Tongue (tissue), 3 donors: ENCODE measurements at places on chromosomes 7 and 10.

DNA sequence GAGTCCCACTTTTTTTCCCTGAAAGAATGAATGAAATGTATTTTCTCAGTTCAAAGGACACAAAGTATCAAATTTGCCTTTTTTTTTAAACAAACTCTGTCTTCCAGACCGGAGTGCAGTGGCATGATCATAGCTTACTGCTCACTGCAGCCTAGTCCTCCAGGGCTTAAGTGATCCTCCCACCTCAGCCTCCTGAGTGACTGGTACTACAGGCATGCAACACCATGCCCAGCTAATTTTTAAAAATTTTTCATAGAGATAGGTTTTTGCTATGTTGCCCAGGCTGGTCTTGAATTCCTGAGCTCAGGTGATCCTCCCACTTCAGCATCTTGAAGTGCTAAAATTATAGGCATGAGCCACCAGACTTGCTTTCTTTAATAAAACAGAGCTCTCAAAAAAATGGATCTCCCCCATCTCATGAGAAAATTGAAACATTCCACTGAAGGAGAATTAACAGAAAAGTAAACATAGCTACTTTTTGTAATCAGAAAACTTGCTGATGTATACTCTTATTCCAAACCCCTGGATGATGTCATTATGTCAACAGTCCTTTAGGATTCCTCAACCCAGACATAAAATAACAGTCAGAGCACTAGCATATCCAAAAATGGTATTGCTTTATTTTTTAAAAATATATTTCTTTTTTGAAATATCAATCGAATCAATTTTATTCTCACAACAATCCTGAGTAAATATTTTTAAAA is 12.3 kb upstream of the TRDMT1 start:
- no peak for DNase-seq

DNA sequence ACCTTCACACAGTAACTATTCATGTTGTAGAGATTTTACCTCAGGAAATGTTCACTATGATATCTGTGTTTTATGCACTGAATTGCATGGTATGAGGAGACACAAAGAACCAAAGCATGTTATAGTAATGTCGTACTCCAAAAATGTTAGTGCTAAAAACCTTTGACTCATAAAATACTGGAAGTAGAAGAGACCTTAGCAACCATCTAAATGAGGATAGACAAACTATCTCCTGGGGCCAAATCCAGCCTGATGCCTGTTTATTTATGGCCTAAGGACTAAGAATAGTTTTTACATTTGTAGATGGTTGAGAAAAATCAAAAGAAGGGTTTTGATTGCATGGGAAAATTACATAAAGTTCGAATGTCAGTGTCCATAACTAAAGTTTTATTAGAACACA is 535.1 kb downstream of the INHBA start:
- DNase-seq = no peak

- no peak for DNase-seq
These were observed 481.8 kb downstream of the TFEC start for GRCh38 chr7:115548756-115549155.

GRCh38 chr7:137717811-137718271 is 128.9 kb downstream of the DGKI start:
- DNase-seq = no peak

DNA sequence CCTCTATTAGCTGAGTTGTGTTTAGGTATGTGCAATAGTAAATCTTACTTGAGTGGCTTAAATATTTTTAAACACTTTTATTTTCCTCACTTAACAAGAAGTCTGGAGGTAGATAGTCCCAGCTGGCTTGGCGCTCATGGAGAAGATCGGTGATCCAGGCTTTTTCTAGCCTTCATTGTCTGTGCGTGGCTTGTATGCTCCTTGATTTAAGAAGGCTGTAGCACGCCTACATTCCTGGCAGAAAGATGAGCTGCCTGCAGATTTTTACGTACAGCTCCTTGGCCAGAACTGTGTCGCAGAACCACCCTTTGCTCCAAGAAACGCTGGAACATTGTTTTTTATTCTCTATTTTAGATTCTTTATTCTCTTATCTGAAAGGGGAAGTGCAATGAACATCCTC is 284.1 kb downstream of the KIF20B start:
- DNase-seq = no peak

DNA sequence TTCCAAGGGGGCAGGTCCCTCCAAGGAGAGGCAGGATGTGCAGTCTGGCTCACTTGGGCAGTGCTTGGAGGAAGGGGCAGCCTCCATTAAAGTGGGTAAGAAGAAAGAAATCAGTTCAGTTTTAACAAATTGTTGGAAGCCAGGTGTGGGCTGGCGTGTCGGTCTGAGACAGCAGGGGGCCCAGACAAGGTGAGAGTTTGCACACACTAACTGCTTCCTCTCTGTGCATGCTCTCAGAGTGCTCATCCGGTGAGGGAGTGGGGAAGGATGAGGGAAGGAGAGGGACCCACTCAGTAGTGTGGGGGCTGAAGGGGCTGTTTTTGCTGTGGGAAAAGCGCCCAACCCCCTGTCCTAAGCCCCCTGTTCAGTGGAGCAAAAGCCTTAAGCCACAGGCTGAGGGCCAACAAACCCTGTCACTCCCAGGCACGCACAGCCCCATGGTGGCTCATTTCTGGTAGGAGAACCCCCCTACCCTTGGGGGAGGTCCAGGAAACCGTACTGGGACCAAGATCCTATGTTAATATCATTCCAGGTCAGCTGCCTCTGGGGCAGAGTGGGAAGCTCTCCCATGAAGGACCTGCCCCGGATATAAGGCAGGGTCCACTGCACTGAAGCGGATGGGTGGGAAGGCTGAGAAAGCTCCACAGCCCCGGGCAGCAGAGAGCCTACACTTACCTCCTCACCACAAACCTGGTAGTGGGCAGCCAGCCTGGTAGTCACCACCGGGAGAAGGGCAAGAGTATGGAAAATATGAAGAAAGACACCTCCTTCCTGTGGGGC is 5.1 kb upstream of the PCBD1 start:
- no peak for DNase-seq

DNA sequence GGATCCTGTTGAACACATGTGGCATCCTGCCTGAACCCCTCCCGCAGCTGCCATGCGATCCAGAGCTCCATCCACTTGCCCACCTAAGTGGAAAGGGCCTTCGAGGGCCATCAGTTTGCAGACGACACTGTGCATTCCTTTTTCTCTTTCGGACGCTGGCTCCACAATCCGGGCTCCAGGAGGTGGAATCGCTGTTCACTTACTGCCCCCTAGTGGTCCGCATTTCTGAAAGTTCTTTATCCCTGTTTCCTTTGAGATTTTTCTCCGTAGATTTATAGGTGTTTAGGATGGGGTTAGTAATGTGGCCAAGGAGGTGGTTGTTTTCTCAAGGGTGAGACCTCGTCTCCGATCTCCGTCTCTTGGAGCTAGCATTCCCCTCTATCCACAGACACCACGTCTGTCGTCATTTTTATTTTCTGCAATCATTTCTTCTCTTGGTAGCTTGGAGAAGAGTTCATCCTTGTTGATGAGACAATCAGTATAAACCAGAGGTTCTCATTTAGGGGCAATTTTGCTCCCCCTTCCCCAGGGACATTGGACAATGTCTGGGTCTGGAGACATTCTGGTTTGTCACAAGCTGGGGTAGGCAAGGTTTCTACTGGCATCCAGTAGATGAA is 204.6 kb downstream of the ARHGAP21 start:
- peak; percentile 89 for DNase-seq

DNA sequence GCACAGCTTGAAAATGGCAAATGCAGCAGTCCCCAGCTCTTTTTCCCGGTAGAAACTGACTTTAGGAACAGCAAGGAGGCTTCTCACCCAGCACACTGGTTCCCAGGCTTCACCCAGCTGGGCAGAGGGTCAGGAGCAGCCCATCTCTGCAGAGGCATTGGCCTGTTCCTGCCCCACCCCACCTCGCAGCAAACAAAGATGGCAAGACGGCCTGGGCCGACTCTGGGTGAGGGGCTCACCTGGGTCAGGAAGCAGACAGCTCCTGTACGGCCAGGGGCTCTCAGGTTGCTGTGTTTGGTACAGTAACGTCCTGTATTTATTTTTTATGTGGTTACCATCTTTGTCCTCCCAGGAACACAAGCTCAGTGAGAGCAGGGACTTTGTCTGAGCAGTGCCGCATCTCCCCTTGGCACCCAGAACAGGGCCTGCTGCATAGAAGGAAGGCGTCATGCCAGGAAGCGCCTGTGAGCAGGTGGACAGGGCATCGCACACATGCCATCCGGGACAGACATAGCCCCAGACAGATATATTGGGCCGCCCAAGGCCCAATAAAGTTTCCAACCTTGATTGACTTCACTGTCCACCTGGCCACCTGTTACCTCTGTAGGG is 585.0 kb upstream of the FOXK1 start:
- no peak for DNase-seq

GRCh38 chr7:151871904-151872303 is 5.0 kb downstream of the PRKAG2 start:
- no peak for DNase-seq

DNA sequence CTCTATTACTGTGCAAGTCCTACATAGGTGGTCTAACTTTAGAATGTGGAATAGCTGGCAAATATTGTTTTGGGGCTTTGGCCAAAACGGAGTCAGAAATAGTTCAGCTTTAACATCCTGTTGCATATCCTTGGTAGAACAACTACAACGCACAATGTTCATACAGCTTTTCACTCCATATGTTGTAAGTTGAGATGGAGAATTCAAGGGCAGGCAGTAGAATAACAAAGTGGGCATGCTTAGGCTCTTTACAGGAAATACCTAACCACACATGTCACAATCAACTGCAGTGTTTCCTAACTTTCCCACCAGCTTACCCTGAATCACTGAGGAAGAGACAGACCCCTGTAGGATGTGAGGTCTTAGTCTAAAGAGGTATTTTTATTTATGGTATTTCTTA is 122.3 kb downstream of the PPP1R3A start:
- DNase-seq = peak; percentile 30

DNA sequence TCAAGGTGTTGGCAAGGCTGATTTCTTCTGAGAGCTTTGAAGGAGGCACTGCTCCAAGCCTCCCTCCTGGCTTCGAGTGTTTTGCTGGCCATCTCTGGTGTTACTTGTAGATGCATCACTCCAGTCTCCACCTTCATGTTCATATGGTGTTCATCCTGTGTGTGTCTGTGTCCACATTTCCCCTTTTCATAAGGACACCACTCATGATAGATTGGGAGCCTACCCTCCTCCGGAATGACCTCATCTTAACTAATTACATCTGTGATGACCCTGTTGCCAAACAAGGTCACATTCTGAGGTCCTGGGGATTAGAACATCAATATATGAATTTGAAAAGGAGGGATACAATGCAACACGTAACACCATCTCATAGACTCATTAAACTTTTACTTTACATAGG is 119.0 kb downstream of the CREB5 start:
- no peak for DNase-seq

DNA sequence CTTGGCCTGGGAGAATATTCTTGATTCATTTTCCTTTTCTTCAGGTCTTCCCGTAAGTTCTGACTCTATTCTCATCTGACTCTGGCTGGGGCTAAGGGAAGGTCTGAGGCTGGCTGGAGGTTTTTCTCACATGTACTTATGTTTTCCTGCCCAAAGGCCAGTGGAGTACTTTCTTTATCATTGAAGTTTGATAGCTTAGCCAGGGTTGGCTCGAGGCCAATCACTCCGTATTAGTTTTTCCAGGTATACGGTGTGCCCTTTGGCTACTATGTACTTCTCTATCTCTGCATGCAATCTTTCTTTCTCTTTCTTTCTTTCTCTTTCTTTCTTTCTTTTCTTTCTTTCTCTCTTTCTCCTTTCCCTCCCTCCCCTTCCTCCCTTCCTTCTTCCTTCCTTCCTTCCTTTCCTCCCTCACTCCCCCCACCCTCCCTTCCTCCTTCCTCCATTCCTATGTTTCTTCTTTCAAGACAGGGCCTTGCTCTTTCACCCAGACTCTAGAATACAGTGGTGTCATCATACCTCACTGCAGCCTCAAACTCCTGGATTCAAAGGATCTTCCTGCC is 26.8 kb upstream of the VKORC1L1 start:
- no peak for DNase-seq

DNA sequence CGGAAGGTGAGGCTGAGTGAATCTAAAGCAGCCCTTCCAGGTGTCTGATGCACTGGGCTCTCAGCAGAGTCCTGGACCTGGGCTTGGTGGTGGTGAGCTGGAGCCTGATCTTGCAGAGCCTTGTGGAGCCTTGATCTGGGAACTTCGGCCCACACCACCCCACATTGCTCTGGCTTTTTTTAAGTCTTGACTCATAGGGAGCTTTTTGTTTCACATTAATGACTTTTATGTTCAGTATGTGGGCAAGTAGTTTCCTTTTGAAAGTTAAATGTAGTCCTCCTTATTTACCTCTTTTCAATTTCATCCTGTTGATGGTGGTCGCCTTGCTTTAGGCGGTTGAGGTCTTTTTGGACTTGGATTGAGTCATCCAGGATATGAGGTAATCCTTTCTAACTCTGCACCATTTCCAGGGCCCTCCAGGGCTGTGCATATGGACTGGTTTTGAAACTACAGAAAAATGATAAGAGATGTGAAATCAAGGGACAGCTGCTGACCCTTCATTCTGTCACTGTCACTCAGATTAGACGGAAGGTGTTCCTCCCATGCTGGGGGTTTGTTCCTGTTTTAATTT is 2.9 kb upstream of the NRAP start:
- no peak for DNase-seq

- peak; percentile 64 for DNase-seq
These were observed 1.1 kb downstream of the SH3PXD2A start for GRCh38 chr10:103854265-103854685.

DNA sequence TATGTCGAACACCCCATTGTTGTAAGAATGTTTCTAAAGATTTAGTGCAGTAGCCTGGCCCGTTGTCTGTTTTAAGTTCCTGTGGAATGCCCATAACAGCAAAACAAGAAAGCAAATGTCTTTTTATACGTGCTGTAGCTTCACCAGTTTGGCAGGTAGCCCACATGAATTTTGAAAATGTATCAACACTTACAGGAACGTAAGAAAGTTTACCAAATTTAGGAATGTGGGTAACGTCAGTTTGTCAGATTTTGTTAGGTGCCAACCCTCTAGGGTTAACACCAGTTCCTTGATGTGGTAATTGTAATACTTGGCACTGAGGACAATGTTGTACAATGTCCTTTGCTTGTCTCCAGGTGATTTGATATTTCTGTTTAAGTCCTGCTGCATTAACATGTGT is 3.2 kb upstream of the GIMAP4 start:
- no peak for DNase-seq

GRCh38 chr10:127100983-127101615 is 95.3 kb downstream of the INSYN2A start:
- no peak for DNase-seq

- no peak for DNase-seq
These were observed 384.5 kb downstream of the PLXDC2 start for GRCh38 chr10:20200758-20201157.

GRCh38 chr10:61613665-61614064 is 49.1 kb upstream of the CABCOCO1 start:
- no peak for DNase-seq

DNA sequence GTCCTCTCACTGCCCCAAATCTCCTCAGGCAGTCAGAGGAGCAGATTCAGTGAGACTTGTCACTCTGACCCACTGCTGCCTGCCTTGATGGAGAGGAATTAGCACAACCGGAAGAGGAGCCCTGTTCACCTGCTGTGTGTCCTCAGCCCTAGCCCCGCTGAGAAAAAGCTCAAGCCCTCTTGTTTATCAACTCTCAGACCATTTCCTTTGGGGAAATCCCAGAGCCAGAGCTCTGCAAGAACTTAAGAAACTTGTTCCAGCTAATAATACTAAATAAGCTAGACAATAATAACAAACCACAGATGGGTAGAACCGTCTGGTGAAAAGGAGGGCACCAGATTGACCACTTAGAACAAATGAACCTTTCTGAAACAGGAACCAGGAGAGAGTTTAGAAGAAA is 37.7 kb upstream of the ITGB1 start:
- no peak for DNase-seq

GRCh38 chr7:52831321-52831720 is 204.1 kb upstream of the POM121L12 start:
- DNase-seq = peak; percentile 19

GRCh38 chr10:52455098-52455497 is 141.0 kb downstream of the DKK1 start:
- DNase-seq = no peak
